ENCODE measurements at places on chromosomes 12 and 14.

DNA sequence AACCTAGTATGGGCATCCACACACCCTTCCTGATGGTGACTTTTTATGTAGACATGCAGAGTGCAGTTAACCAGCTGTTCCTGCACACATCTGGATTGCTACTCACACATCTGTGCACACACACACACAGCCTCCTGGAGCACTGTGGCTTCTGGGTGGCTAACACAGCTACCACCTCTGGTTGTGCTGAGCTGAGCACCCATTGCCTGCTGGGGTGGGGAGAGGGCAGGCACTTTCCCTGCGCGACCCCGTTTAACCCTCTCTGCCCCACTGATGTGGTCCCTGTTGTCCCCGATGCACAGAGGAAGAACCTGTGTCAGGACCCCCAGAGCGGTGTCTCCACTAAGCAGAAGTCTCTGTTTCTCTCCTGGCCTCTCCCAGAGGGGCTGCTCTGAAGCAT is 14.4 kb upstream of the SERPINA3 start:
- no peak for DNase-seq

DNA sequence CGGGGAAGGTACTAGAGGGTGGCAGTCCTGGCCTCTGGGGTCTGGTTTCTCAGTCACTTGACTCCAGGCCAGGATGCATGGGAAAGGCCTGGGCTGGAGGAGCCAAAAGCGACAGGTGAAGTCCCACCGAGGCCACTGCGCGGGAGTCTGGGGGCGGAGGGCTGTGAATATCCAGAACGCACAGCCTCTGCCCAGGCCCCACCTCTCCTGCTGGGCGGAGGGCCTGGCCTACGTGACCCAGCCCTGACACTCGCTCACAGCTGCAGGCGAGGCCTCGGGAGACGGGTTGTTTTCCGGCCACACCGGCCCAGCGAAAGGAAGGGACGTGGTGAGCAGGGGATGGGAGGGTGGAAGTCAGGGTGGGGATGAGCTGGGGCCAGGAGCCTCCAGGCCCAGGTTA is 91.2 kb downstream of the RFLNA start:
- DNase-seq: no peak

- DNase-seq: no peak
These were observed 38.5 kb downstream of the GLRX5 start for GRCh38 chr14:95573313-95573712.

DNA sequence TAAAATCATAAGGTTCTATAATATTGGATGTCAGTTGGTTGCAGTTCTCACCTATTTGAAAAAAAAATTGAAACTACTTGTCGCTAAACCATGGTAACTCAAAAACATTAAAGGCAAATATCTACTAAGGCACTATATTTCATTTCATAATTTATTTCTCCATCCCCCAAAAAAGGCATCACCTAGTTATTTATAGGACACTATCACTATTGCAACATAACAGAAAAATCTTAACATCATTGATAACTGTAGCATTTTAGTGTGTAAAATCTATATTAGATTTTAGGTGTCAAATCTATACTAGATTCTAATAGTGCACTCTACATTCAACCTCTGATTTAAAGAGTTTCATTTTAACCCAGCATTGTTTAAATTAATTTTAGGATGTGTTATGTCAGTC is 1.7 kb downstream of the SPTSSA start:
- no peak for DNase-seq

- no peak for DNase-seq
These were observed 13.4 kb upstream of the KIF26A start for GRCh38 chr14:104125011-104125410.

GRCh38 chr12:84996759-84997158 is 39.3 kb downstream of the TSPAN19 start:
- DNase-seq: no peak

GRCh38 chr14:32559590-32559989 is 230.5 kb downstream of the AKAP6 start:
- DNase-seq: no peak

GRCh38 chr12:48866052-48866711 is 512 bp upstream of the RND1 start:
- no peak for DNase-seq

DNA sequence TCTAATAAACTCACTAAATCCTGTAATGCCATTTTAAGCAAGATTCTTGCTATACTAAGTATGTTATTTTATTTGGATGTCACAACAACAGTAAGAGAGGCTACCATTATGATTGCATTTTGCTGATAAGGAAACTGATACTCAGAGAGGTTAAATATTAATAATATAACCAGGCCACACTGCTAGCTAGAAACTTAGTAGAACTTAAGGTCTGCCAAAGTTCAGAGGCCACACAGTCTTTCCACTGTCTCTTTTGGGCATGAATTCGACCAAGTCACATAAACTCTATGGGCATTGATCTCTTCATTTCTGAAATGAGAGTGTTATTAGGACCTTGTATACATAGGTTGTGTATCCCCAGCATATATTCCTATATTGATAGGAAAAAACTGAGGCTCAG is 147.9 kb downstream of the SYNE2 start:
- DNase-seq: no peak

DNA sequence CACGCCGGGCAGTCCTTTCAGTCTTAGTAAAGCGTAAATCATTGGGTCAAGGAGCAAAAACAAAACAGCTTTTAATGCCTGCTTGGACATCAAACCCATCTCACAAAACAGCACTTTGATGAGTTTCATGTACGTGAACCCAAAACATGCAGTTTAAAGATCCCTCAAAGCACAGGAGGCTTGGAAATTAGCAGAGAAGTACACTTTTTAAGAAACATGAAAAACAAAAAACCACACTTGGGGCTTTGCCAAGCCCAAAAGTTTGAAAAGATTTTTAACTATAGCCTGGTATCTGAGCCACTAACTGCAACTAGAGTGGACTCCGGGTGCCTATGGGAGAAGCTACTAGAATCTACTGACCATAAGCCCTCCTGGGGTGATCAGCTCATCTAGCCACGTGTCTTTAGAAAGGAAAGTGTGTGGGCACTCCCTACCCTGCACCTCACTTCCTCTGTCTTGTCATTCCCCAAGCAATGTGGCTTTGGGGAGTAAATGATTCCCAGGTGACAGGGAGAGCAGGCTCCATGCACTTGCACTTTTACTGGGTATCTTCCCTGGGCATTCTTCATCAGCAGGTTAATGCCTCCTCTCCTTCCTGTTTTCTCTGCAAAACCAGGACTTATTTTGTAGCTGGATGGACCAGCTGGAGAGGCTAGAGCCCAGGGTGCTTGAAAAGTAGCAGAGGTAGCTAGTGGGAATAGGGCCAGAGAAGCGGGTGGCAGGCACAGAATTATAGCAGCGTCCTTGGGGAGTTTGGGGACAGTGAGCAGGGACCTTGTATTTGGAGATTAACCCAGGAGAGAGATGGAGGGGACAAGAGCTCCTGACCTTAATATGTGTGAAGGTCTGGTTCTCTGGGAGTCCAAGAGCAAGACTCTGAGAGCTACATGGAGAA is 339.3 kb downstream of the BCL11B start:
- DNase-seq: no peak

DNA sequence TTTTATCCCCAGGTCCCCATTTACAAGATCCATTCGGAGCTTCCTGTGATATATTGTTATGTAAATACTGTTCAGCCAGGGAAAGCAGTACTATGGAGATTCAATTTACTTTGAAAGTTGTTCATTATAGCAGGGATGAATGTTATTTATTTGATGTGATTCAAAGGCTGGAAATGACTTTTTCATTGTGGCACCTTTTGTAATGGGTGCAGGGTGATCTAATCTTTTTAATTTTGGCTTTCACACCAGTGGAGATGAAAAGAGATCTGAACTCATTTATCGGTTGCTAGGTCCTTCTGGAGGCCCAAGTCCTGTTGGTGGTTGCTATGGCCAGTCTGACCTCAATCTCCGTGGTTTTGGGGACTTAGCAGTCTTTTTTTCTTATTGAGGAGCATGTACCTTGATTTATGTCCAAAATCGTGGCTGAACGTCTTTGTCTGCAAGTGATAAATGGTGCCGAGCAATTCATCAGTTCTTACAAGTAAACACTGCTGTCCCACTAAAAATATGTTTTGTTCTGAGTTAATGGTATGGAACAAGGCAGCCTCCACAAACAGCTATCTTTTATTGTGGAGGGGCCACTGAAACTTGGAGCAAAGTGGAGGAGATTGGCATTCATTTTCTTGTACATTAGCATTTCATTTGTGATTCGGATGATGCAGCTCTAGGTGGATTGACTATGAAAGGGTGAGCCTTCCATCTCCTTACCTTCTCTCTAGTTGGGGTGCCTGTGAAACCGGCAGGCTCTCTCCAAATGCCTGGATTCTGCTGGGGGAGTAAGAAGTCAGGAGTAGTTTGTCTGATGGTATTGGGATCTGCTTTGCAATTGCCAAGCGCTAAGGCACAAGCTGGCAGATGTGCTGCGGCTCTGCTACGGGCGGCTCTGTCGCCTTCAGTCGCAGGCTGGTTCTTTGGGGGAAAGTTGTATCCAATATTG is 2.0 kb downstream of the RMST start:
- DNase-seq: no peak

GRCh38 chr12:45789025-45789424 is 59.5 kb downstream of the ARID2 start:
- no peak for DNase-seq

GRCh38 chr14:68665131-68665530 is 127.7 kb downstream of the ZFP36L1 start:
- no peak for DNase-seq

DNA sequence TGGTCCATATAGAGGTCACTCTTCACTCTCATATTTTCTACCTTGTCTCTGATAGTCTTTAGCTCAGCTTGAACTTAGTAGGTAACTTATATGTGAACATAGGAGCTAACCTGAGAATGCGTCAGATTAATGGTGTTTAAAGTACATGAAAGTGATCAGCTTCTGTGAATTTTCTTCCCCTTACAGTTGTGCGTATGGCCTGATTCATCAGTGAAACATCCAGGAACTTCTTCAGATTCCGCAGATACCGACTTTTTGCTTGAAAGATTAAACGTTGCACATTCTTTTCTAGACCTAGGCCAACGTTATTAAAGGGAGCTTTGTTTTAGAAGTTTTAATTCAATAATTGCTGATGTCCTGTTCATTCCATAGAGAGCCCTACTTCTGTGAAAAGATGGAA is 1945.1 kb upstream of the SEL1L start:
- no peak for DNase-seq

- peak; percentile 31 for DNase-seq
These were observed at the start of gene C14orf132 for GRCh38 chr14:96038920-96039632. C14orf132 (plus strand) TSS chr14:96039362; CDS start chr14:96039501, 139 bp downstream.

- no peak for DNase-seq
These were observed 65.8 kb upstream of the SLC8A3 start for GRCh38 chr14:70254476-70254961.

- no peak for DNase-seq
These were observed 39.5 kb downstream of the SYNE2 start for GRCh38 chr14:63892265-63892664.

GRCh38 chr12:11607313-11608081 is 42.0 kb upstream of the ETV6 start:
- DNase-seq: no peak
